Posterior cingulate gyrus (tissue), 11 donors: ENCODE measurements at places on chromosomes 13 and 19.
A peak's percentile ranks its signal among the peaks of the same experiment; 100 is the strongest.

GRCh38 chr19:17706750-17707181 lies 12.5 kb upstream of the MAP1S start:
- peak; percentile 56 for DNase-seq

DNA sequence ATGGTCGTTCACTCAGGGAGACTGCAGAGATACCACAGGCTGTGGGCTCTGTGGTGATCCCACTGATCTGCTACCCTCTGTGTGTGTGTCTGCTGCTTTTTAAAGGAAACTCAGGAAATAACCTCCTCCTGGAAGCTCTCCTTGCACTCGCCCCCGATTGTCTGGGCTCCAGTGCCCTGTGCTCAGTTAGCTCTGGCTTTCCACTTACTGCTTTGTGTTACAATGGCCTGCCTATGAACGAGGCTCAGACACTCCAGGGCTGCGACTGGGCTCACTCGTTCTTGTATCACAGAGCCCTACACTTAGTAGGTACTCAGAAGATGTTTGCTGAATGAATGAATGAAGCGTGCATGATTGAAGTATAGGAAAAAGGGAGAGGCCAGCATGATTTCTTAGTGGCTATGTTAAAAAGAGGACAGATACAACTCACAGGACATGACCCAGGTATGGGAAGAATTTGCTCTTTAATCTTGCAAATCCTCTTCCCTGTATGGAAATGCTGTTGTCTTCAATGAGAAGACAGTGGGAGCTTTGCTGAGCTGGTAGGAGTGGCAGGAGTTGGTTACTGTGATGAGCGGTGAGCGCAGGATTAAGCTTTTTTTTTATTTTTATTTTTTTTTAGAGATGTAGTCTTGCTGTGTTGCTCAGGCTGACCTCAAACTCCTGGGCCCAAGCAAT lies 26.4 kb downstream of the B3GLCT start:
- DNase-seq: no peak

GRCh38 chr19:10637894-10638293 lies 12.5 kb downstream of the SLC44A2 start:
- no peak for DNase-seq

GRCh38 chr13:82323101-82323500 lies 1559.2 kb downstream of the SLITRK1 start:
- DNase-seq: no peak

- DNase-seq: no peak
Observed at GRCh38 chr19:45878043-45878794, 7.7 kb downstream of the IRF2BP1 start.

DNA sequence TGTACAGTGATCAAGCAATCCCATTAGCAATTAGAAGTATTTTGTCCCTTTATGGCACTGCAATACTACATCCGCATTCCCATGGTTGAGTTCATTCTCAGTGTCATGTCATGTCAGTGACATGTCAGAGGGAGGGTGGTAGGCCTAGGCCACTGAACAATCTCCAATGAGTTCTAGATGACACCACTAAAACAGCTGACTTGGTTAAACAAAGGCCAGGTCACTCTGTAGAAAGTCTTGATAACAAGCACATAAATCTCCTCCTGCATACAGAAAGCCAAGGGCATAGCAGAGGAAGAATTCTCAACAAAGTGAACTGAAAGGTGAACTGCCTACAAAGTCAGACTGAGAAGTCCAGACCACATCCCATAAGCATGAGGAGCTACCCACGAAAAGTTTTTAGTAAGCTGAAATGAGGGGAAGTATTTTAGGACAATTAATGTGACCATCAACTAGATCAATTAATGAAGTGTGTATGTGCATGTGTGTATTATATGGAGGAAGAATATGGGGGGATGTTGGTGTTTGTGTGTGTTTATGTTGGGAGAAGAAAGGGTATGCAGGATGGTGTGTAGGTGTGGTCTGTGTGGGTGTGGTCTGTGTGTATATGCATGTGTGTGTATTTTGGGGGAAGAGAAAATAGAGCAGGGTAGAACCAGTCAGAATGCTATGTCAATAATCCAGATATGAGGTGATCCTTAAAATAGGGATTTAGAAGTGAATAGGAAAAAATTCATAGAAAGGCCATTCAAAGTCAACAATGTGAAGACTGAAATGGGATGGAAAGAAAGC lies 67.7 kb downstream of the TBC1D4 start:
- DNase-seq: no peak

GRCh38 chr13:30798776-30799355 lies 63.5 kb downstream of the ALOX5AP start:
- no peak for DNase-seq

GRCh38 chr19:56838909-56839651 lies 1.4 kb downstream of the PEG3 start:
- peak; percentile 96 for DNase-seq

DNA sequence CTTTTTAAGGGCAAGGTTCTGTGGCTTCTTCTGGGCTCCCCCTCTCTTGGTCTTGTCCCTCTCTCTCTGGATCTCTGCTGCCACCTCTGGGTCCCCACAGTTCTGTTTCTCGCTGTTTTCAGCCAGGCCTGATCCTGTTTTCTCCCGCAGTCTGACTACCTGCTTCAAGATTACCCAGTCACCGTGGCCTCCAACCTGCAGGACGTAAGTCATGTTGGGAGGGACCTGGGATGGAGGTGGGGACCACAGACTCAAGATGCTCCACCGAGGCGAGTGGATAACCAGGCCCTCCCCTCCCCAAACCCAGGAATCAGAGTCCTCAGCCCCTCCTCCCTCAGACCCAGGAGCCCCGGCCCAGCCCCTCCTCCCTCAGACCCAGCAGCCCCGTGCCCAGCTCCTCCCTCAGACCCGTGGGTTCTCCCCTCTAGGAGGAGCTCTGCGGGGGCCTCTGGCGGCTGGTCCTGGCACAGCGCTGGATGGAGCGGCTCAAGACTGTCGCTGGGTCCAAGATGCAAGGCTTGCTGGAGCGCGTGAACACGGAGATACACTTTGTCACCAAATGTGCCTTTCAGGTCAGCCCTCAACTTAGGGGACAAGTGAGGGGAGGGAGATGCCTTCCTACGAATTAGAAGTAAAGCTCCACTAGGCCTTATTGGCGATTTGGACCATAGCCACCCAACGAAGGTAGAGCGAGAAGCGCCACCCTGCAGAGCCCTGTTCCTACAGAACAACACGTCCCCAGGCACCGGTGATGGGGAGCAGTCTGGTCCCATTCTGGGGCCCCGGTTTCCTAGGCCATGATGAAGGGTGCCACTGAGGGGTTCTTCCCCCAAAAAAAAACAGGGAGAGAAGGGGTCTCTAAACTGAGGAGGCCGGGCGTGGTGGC lies 2.2 kb downstream of the FLT3LG start:
- DNase-seq: peak; percentile 29

DNA sequence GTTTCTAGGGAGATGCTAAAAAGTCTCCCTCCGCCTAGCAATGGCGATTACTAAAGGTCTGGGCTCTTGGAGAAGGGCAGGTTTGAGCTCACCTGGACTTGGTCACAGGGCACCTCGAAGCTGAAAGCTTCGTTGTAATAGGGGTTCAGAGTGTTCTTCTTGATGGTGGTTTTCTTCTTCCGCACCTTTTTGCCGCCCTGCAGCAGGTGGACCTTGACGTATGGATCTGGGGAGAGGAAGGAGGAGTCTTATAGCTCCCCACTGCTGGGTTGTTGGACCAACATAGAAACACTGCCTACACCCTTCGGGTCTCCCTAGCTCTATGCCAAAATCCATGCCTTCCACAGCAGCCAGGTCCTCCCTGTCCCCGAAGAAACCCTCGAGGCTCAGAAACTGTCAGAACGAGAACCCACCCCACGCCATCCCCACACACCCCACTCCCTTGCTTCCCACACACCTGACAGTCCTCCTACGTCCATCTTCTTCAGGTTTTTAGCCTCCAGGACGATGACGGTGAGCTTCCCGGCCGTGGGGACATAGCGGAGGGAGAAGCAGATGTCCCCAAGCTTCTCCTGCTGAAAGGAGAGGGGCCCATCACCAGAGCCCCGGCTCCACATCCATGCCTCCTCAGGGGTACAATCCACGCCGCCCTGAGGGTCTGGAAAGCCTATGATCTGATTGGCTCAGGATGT lies 5.5 kb downstream of the SYT5 start:
- DNase-seq: no peak

DNA sequence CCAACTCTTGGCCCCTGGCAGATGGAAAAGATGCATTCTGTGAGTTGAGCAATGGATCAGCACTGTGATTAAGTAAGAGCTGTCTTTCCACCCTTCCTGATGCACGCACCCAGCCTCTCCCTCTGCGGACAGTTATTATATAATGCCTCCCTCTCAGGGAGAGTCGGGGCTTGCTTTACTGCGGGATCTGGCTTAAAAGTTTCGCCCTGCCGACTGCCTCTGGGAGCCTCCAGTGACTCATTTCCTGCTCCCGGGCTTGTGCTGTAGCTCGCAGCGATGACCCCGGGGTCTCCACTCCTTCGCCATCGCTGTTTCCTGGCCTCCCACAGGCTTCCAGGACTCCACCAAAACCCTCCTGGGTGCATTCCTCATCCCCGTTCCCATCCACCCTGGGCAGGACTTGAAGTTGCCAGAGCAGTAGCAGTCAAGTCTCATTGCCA lies 107.4 kb upstream of the SLC7A1 start:
- DNase-seq: no peak

GRCh38 chr19:4380254-4380727 lies 20.1 kb downstream of the SH3GL1 start:
- no peak for DNase-seq

DNA sequence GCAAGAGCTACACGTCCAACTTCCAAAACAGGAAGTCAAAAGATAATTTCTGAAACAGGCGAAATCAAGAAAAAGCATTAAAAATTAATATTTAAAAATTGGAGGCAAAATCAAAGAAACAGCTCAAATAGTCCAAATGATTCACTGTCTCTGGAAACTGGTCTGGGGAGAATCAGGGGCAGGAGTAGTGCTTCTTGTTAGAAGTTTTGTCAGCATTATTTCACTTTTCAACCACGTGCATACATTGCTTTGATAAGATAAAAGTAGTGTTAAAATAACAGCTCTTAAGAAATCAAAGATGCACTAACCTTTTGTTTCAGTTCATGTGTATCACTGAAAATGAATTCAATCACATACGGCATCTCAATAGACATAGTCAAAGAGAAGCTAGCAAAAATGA lies 53.8 kb downstream of the PARP4 start:
- DNase-seq: no peak

- no peak for DNase-seq
Observed at GRCh38 chr19:48121909-48122371, 11.3 kb upstream of the PLA2G4C start.

DNA sequence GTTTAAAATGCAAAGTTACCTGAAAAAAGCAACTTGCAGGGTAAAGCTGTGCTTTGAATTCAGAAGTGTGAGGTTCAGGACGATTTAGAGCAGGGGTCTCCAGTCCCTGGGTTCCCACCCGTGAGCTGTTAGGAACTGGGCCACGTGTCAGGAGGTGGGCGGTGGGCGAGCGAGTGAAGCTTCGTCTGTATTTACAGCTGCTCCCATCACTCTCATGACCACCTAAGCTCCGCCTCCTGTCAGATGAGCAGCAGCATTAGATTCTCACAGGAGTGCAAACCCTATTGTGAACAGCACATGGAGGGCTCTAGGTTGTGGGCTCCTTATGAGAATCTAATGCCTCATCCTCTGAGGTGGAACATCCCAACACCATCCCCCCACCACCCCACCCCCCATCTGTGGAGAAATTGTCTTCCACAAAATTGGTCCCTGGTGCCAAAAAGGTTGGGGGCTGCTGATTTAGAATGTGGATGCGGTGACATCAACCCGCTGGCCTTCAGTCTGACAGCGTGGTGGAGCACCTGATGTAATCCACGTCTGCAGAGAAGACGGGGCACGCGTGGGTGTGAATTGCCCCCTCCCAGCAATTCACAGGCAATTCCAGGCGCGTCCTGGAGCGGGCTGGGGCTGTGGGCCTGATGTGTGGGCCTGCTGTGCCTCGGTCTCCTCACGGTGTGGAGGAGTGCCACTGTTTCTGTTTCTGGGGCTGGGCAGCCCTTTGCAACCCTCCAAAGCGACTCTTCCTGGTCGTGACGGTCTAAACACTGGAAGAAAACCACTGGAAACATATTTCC lies 214.0 kb upstream of the SOX1 start:
- no peak for DNase-seq

DNA sequence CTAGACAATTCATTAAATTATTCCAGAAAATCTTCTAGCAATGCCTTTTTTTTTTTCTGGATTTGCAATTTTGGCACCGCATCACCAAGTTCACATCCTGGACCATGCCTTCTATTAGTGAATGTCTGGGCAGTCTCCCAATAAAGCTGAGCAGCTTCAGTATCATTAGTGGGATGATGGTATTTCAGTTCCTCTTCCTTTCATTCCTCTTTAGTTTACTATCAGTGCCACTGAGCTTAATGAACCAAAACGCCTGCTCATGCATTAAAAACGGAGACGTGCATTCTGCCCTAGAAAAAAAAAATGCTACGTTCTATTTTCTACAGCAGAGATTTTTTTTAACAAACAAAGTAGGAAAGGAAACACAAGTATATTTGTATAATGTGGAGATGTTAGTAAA lies 343.0 kb downstream of the PCDH9 start:
- DNase-seq: no peak

GRCh38 chr19:18417250-18418028 lies 1.8 kb upstream of the SSBP4 start:
- no peak for DNase-seq

GRCh38 chr19:21680671-21681070 lies 86.7 kb downstream of the ZNF100 start:
- DNase-seq: no peak

GRCh38 chr19:33411621-33412180 lies 38.2 kb downstream of the CEBPG start:
- no peak for DNase-seq

GRCh38 chr13:44078806-44079376 lies 199.2 kb downstream of the LACC1 start:
- DNase-seq: no peak
